ENCODE measurements at places on chromosomes 1 and 21. TPM values are rescaled to one million over a fixed set of nuclear protein-coding genes. Genes with fewer than 3 reads are reported as not detected.

CLCA4 gene
- total RNA-seq = not detected

NBPF4 gene
- total RNA-seq = 0.16 TPM

PLA2G2A gene
- not detected for total RNA-seq

PYHIN1 gene
- not detected for total RNA-seq

CLCC1 gene
- 33.2 TPM for total RNA-seq

GBP3 gene
- 0.94 TPM for total RNA-seq

NT5C1A gene
- 0.94 TPM for total RNA-seq

OR10J4 gene
- total RNA-seq = not detected

RGSL1 gene
- total RNA-seq = not detected

LCE2C gene
- not detected for total RNA-seq

FCRL3 gene
- not detected for total RNA-seq

IGSF21 gene
- 45.9 TPM for total RNA-seq

- no peak for DNase-seq
Measured at GRCh38 chr21:33283203-33283602, 17.0 kb downstream of the IL10RB start.

- DNase-seq = no peak
Measured at GRCh38 chr1:31051611-31052010, 13.9 kb downstream of the PUM1 start.

DNA sequence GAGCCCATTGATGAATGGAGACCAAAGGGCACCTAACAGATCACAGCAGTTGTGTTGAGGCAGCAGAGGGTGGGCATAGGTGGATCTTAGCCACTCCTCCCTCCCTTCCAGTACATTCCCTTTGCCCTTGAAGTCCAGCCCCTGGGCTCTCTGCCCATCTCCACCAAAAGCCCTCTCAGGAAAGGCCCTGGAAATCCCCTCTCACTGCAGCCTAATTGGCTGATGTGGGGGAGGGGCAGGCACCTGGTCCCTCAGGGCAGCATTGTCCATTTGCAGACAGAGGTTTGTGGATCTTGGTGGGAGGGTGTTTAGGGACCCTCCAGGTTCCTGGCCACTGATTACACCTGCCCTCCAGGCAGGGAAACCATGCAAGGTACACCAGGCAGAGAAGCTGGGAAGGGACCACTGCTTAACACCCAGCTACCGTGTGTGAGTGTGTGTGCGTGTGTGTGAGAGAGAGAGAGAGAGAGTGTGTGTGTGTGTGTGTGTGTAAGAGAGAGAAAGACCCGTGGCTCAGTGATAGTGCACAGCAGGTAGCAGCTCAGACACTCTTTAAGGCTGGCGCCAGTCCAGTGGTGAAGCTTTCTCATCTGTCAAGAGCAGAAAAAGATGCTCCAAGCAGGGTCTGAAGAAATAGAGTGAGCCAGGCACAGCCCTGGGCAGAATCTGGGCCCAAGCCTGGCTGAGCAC is 71.1 kb downstream of the MATN1 start:
- DNase-seq = no peak

- no peak for DNase-seq
Measured at GRCh38 chr1:14697353-14697752, 98.9 kb downstream of the KAZN start.

DNA sequence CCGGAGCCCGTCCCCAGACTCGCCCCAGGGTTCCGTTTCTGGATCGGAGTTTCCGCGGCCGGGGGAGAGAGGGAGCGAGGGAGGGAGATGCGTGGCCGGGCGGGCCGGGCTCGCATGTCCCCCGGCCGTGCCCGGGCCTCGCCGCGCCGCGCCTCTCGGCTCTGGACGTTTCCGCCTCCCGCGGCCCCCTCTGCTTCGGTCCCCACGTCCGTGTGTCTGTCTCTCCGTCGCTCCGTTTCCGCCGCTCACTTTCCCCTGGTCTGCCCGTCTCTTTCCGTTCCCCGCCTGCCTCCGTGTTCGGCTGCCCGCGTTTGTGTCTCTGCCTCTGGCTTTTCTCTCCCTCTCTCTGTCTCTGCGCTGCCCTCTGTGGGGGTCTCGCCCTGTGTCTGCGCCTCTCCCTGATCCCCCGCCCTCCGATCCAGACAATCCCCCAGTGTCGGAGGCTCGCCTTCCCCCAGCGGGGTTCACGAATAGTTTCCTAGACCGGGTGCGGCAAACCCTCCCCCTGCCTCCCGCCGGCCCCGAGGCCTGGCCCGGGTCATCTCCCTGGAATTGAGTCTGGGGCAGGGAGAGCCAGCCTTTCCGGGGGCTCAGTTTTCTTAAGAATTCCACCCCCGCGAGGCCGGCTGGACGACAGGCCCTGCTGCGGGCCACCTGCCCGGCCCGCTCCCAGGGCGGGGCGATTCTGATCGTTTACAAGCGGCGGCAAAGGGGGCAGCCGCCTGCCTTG is 735 bp downstream of the NBL1 start:
- no peak for DNase-seq

GRCh38 chr1:156862997-156863599 is 2.4 kb downstream of the NTRK1 start:
- DNase-seq = no peak

- DNase-seq = no peak
Measured at GRCh38 chr1:172404121-172404520, 16.4 kb upstream of the C1orf105 start.

GRCh38 chr21:31530897-31531705 is 128.4 kb upstream of the SOD1 start:
- DNase-seq = peak; percentile 13

GRCh38 chr1:161792740-161793139 is 26.6 kb downstream of the ATF6 start:
- DNase-seq = no peak

- no peak for DNase-seq
Measured at GRCh38 chr1:155909894-155910293, 1.3 kb downstream of the RIT1 start.

- DNase-seq = no peak
Measured at GRCh38 chr1:195768936-195769335, 839.3 kb downstream of the KCNT2 start.

GRCh38 chr1:95021119-95021518 is 51.6 kb downstream of the ALG14 start:
- DNase-seq = no peak

GRCh38 chr1:246597340-246597739 is 31.1 kb downstream of the CNST start:
- no peak for DNase-seq

DNA sequence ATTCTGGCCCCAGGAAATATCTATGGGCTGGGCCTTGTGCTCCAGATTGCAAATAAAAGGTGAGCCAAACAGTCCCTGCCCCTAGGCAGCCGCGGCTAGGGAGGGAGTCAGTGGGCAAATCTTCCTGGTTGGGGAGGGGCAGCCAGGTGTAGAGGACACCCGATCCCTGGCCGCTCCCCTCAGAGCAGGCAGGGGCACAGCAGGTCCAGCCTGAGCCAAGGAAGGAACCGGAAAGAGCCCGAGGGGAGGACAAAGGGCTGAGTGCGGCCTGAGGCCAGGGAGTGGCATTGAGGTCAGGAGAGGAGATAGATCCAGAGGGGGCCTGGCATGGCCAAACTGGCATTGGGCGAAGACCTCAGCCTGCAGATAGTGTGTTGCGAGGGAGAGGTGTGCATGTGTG is 36.6 kb upstream of the ARF1 start:
- DNase-seq = no peak

GRCh38 chr1:178645157-178645807 is 79.8 kb upstream of the RALGPS2 start:
- no peak for DNase-seq

DNA sequence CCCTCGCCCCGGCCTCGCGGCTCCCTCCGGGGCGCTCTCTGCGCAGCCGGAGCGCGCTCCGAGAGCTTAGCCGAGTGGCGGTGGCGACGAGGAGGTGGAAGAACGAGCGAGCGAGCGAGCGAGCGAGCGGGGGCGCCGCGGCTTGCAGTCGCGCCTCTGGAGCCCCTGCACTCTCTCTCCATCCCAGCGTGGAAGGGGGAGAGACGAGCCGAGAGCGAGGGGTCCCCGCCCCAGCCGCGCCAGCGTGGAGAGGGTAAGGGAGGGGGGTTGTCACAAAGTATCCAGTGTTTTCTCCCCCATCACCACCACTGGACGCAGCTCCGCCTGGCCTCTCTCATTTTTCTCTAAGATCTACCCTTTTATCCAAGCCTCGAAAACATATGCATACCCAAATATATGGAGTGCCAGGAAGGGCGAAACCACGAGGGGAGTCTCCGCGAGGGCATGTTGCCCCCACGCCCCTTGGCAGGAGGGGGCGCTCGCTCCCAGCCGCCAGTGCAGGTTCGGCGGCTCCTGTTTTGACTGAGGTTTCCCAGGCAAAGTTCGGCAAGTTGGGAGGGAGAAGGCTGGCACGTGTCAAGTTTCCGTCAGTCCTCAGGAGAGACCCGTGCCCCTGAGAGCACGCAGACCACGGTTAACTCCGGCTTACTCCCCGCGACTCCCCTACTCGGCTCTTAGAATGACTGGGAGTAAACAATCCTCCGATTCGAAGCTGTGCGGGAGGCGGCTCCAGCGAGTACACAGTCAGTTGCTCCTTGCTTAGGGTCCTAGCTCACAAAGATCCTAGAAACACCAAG is 569 bp upstream of the DAB1 start:
- DNase-seq = peak; percentile 28

GRCh38 chr1:205382561-205382960 is 25.8 kb upstream of the KLHDC8A start:
- no peak for DNase-seq

DNA sequence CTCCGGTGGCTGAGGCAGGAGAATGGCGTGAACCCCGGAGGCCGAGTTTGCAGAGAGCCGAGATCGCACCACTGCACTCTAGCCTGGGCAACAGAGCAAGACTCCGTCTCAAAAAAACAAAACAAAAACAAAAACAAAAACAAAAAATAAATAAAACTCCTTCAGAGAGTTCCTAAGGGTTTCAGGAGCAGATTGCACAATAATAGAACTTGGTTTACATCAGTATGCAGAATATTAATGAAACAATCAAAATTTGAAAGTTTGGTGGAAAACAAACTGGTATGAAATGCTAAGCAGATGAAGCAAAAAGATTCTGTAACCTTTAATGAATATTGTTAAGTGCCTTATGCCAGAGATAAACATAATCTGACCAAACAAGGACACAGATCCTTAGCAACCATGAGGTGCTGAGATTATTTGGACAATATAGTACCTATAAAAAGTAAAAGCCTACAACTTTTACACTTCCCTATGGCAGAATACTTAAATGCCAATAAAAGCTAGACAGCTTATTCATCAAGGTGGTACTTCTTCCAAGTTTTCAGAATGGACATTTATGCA is 41.2 kb downstream of the SLC25A24 start:
- no peak for DNase-seq

DNA sequence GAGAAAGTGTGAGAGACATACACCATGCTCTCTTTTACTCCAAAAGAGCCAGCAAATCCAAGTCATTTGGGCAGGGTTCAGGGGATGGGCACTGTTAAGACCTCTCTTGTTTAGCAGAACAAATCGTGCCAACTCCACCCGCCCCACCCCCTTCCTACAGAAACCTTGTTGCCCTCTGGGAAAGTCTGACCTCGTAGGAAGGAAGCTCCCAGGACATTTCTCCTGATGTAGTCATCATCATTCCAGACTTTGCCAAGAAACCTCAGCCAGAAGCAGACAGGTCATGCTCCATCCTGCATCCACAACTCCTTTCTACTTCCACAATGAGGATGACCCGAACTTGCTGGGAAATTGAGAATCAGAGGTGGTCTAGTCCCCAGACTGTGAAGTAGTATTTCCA is 57.7 kb downstream of the UBE2T start:
- DNase-seq = no peak

DNA sequence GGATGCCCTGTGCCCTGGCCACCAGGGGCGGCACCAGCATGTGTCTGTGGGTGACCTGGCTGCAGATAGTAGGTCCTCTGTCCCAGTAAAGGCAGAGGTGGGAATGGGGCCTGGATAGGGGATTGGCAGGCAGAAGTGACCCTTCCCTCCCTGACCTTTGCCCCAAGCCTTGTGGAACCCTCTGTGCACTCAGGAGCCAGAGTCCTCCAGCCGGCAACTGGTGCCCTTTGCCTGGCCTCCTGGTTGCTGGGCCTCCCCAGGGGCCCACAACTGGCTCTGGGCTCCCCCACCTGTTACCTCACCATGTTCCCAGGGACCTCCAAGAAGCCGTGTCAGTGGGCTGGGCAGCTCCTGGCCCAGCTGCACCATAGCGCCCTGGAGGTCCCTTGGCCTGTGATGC is 10.0 kb downstream of the PLCH2 start:
- no peak for DNase-seq

GRCh38 chr1:201144701-201145100 is 9.6 kb downstream of the TMEM9 start:
- DNase-seq = no peak

GRCh38 chr1:202397256-202397655 is 48.8 kb downstream of the PPP1R12B start:
- no peak for DNase-seq
